ENCODE measurements at places on chromosomes 6 and 20. TPM values are rescaled to one million over a fixed set of nuclear protein-coding genes. Genes with fewer than 3 reads are reported as not detected.

BACH2 gene
- total RNA-seq, result 4.2 TPM

CD93 gene
- 0.07 TPM for total RNA-seq

TPMT gene
- 10.5 TPM for total RNA-seq

PGC gene
- total RNA-seq, result not detected

ELOVL5 gene
- total RNA-seq, result 71.3 TPM

GJA1 gene
- not detected for total RNA-seq

ZSWIM1 gene
- 13.2 TPM for total RNA-seq

COX4I2 gene
- not detected for total RNA-seq

CCM2L gene
- total RNA-seq, result 0.35 TPM

- DNase-seq, result peak; percentile 50
Measured at GRCh38 chr6:18262702-18263417, 1.5 kb downstream of the DEK start.

DNA sequence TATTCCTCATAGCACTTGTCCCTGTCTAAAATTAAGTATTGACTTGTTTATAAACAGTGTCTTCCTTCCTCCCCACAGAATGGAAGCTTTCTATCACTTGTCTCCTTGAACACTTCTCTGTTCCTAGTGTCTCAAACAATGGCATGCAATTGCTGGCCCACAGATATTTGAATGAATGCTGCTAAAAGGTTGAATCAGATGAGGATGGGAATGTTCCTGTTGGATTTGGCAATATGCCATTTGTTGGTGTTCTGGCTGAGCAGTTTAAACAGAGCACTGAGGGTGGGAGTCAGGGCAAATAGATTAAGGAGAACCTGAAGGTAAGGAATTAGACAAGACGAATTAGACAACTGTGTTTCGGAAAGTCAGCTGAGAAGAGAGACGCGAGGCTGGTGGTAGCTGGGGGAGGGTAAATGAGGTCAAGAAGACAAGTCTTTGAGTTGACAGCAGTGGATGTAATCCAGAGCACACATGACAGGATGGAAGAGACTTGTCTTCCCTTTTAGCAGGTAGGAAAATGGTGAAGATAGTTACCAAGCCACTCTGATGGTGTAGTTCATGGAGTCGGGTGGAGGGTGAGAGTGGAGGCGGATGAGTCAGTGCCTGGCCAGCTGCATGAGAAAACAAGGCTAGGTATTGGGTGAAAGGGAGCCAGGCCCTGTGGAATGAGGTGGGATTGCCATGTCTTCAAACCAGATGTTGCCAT is 58.3 kb upstream of the GNRH2 start:
- no peak for DNase-seq

DNA sequence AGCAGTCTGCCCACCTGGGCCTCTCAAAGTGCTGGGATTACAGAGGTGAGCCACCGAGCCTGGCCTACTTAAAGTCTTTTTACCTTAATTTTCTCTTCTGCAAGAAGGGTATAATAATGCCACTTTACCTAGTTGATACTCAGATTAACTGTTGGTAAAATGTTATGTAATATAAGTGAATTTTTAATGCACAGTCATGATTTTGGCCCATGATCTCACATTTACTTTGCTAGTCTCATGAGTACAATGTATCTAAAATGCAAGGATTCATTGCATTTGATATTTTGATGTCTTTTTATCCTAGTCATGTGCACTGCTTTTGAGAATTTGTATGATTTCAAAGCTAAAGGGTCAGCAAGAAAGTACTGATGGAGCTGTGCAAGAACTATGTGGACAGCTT is 13.1 kb downstream of the DNAH8 start:
- DNase-seq, result no peak

- DNase-seq, result peak; percentile 72
Measured at GRCh38 chr6:28880894-28881780, 42.6 kb downstream of the TRIM27 start.

- DNase-seq, result peak; percentile 97
Measured at GRCh38 chr6:126040826-126041225, 54.5 kb downstream of the TRMT11 start.

GRCh38 chr6:113927001-113927400 is 43.9 kb downstream of the HDAC2 start:
- DNase-seq, result no peak

- DNase-seq, result no peak
Measured at GRCh38 chr20:35563834-35564233, 22.0 kb downstream of the ERGIC3 start.

DNA sequence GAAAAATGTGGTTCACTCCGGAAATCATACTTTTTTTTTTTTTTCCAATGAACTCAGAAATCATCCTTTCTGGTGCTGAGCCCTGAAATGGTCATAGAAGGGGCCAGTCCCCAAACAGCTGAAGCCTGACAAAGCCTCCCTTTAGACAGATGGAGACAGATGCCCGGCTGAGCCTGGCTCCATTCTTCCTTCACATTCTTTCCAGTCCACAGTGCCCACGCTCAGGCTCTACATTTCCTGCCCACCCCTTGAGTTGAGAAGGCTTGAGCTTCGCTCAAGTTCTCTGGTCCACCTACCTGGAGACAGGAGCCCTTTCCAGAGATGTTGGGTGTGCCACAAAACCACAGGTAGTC is 41.2 kb downstream of the KCNK5 start:
- DNase-seq, result no peak

DNA sequence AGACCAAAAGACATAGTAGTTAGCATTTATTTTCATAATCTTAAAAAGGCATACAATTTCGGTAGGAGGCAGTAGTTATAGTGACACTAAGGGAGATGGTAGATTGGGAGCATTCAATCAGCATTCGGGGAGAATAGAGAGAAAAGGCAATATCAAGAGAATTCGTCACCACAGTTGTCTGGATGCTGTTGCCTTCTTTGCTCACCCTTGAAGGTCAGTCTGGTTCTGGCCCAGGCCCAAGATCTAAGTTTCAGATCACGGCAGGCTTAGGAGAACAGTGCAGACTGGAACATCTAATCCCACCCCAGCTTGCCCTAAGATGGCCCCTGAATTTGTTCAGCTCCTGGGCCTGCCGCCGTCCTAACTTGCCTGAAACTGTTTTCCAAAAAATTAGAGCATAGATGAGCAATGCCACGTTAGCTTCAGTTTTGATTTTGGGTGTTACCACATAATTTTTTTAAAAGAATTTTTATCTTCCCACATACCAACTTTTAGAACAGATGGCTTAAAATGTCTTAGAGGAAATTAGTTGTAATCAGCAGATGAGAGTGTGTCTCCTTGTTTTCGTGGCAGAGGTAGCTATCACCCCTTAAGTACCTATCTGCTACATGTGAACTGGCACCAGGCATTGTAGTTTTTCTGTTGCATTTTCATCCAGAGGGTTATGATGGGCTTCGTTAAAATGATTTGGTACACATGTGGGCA is 8.3 kb upstream of the CEP85L start:
- DNase-seq, result no peak

DNA sequence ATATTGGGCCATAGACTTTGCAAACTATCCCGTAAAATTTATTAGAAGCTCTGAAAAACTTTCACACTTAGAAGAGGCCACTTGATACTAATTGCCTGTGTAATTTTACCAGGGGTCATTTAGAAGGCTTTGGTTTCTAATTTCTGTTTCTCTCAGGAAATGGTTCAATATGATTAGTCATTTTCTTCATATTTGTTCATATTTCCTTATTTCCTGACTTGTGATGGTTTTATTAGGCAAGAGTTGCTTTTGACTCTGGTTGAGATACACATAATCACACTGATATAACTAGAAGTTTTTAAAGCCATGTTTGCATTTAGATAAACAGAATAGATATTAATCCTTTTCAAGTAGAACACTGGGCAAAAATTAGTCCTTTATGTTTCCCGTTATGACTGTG is 11.8 kb upstream of the HBS1L start:
- no peak for DNase-seq

- no peak for DNase-seq
Measured at GRCh38 chr20:39431091-39431880, 469.1 kb downstream of the DHX35 start.

GRCh38 chr6:129248946-129249345 is 366.0 kb downstream of the LAMA2 start:
- no peak for DNase-seq

GRCh38 chr6:14804785-14805210 is 441.1 kb upstream of the JARID2 start:
- no peak for DNase-seq

DNA sequence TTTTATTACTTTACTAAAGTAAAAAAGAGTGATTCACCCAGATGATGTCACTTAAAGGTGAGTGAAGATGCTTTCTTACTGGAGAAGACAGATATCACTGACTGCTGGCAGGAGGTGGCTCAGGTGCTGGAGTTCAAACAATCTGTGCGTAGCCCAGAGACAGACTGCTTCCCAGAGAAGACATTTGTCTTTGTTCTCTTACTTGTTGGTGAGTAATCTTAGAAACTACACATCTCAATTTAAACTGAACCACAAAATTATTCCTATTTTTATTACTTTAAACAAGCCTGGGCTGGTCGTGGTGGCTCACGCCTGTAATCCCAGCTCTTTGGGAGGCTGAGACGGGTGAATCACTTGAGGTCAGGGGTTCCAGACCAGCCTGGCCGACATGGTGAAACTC is 92.2 kb downstream of the CEP162 start:
- DNase-seq, result no peak

- no peak for DNase-seq
Measured at GRCh38 chr6:27811451-27811772, 100.8 kb downstream of the OR2B2 start.

DNA sequence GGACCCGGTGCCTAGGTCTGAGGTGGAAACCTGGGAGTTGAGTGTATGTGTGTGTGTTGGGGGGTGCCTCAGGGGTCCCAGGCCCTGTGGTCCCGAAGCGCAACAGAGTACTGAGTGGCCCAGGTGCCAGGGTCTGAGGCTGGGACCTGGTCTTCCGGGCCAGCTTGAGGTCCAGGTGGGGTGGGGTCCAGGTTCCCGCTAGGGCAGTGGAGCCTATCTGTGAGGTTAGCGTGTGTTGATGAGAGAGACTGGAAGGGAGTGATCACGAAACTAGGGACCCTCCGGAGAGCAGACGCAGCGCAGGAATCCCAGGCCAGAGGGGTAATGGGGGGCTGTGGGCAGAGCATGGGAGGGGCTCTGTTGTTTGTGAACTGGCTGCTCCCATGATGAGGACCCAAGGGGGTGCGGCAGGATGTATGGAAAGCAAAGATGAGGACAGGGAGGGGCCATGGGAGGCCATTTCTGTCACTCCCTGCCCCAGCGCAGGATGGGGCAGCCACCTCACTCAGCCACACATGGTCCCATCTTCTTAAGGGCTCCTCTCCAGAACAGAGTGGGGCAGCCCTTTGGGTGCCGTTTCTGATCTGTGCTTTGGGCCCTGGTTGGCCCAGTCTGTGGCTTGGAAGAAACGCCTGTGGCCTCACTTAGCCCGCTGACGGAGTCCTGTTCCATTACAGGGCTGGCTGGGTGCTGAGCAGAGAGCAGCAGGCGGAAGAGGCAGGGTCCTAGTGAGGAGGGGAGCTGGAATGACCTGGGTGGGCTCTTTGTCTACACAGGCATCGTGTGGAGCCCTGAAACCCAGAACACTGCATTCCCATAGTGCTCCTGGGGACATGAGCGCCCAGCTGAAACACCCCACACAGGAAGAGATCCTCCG is 872 bp downstream of the HSPA12B start:
- no peak for DNase-seq

- no peak for DNase-seq
Measured at GRCh38 chr6:118649918-118650581, 1.3 kb downstream of the CEP85L start.

- no peak for DNase-seq
Measured at GRCh38 chr6:165807249-165807960, 144.4 kb upstream of the PDE10A start.

DNA sequence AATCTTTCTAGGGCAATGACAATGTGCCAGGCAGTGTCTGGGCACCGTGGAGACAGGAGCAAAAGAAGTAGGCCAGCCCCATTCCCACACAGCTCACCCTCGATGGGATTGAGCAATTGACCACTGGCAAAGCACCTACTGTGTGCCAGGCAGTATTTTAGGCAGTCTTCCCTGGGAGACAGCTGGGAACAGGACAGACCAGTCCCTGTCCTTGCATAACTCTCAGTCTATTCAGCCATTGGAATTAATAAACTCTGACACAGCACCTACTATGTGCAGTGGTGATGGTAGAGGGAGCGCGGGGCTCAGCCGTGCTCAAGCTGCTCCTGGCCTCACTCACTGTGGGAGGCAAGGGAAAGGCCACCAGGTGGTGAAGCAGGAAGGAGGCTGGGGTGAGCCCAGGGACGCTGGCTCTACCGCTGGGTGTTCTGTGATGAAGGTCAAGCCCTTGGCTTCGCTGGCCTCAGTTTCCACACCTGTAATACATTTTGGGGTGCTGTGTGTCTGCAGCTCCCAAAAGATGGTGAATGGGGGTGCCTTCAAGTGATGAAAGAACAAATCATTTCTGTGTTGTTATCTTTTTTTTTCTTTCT is 122.3 kb upstream of the PMEPA1 start:
- DNase-seq, result no peak

- DNase-seq, result no peak
Measured at GRCh38 chr6:72412709-72413044, 209.2 kb upstream of the KCNQ5 start.

DNA sequence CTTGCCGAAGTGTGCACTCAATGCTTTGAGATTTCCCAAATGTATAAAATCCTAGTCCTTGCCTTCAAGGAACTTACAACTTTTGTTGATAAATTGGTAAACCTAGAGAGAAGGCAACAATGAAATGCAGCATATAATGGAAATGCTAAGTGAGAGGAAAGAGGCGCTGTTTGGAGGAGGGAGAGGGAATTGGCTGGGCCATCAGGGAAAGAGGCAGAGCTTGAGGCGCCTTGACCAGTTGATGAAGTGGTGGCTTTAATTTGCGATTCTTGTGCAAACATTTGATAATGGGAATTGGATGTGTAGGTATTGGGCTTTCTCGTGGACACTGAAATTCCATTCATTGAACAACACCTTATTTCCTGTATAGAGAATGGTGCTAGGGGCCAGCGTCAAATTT is 1.9 kb upstream of the CDYL start:
- DNase-seq, result no peak

DNA sequence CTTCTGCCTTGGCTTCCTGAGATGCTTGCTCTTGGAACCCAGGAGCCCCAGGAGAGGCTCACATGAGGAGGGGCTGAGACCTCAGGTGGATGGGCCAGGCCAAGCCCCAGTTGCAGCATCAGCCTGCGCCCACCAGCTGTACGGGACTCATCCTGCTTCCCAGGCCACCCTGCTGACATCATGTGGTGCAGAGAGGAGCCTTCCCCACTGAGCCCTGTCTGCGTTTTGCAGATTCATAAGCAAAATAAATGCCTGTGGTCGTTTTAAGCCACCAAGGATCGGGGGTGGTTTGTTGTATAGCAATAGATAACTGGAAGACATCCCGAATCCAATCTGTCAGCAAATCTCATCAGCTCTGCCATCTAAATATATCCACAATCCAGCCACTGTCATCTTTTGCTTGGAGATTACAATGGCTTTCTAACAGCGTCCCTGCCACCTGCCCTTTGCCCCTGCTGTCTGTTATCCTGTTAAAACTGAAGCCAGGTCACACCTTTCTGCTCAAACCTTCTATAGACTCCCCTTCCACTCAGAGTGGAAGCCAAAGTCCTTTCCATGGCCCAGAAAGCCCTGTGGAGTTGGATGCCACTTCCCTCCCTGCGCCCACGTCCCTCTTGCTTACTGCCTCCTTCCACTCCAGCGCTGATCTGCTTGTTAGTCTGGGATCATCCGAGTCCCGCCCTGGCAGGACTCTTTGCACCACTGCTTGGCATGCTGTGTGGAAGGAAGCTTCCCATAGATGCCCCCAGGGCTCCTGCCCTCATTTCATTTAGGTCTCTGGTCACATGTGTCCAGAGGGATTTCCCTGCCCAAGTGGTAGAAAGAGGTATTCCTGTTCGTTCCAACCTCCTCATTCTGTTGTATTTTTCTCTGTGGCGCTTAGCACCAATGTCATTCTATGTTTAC is 24.0 kb upstream of the MLN start:
- no peak for DNase-seq
